ENCODE measurements at places on chromosomes 12 and 14.

GRCh38 chr14:91272341-91273272, 28.1 kb upstream of the GPR68 start:
- no peak for DNase-seq

DNA sequence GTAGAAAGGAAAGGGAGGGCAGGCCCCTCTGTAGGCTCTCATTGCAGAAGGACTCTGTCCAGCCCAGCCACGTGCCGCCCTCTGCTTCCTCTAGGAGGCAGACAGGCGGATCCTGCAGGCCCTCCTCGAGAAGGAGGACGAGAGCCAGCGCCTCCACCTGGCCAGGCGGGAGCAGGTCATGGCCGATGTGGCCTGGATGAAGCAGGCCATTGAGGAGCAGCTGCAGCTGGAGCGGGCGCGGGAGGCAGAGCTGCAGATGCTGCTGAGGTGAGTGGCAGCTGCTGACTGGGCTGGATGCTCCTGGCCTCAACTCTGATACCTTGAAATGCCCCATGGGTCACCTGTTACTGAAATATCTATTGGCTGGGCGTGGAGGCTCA, 10.9 kb downstream of the TCHP start:
- no peak for DNase-seq

GRCh38 chr12:112480931-112481330, 62.2 kb downstream of the PTPN11 start:
- DNase-seq: no peak

GRCh38 chr12:54037360-54038283, 4.8 kb downstream of the HOXC5 start:
- no peak for DNase-seq

GRCh38 chr14:26517771-26518170, 80.1 kb downstream of the NOVA1 start:
- no peak for DNase-seq

GRCh38 chr12:52975204-52975603, 26.3 kb downstream of the KRT18 start:
- DNase-seq: no peak

GRCh38 chr14:69314327-69314726, 54.4 kb downstream of the GALNT16 start:
- no peak for DNase-seq

DNA sequence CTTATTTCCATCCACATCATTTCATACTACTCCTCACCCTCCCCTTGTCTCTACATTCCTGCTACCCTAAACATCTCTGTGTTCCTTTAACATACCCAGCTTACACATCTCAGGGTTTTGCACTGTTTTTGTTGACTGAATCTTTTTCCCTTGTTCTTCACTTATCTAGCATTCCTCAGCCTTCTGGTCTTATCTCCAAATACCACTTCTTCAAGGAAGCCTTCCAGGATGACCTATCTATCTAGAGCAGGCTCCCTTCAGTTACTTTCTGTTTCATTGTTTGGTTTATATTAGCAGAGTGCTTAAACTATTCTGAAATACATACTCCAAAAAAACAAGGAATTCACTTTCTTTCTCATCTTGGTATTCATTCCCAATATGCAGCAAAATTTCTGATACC, 353.1 kb downstream of the NAV3 start:
- no peak for DNase-seq

- no peak for DNase-seq
Observed at GRCh38 chr12:23770202-23770938, 179.1 kb downstream of the SOX5 start.

- DNase-seq: no peak
Observed at GRCh38 chr12:117313926-117314325, 47.5 kb downstream of the NOS1 start.

DNA sequence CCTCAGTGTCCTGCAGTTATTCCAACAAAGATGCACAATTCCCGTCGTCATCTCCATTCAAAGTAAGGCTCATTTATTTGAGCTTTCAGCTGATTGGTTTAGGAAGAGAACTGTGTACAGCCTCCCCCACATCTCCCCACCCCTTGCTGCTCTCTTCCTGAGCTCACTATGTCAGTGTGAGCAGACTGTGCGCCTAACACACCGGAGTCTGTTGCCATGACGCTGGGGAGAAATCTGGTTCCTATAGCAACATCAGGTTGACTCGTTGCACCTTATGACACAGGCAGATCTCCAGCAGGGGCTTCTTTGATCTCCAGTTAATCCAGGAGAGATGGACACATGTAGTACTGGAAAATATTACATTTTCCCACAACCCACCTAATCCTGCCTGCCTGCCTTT, 319.4 kb downstream of the CACNA1C start:
- no peak for DNase-seq

DNA sequence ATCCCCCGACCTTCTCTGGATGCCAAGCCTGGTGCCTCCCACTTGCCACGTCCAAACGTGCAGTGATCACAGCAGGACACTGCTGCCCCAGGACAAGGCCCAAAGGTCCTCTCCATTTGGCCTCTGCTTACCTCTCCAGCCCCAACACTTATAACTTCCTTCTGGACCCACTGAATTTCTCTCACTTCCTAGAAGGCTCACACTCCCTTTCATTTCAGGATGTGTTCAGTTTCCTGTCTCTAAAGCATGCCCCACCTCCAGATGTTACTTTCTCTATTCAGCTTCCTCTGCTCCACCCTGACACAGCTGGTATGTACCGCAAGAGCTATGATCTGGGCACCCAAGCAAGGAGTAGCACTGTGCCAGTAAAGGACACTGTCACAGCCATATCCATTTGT, 33.0 kb downstream of the CDKL1 start:
- DNase-seq: no peak

GRCh38 chr12:75528692-75529091, 17.3 kb upstream of the KRR1 start:
- DNase-seq: no peak

GRCh38 chr14:92625213-92625612, 111.6 kb downstream of the RIN3 start:
- no peak for DNase-seq

DNA sequence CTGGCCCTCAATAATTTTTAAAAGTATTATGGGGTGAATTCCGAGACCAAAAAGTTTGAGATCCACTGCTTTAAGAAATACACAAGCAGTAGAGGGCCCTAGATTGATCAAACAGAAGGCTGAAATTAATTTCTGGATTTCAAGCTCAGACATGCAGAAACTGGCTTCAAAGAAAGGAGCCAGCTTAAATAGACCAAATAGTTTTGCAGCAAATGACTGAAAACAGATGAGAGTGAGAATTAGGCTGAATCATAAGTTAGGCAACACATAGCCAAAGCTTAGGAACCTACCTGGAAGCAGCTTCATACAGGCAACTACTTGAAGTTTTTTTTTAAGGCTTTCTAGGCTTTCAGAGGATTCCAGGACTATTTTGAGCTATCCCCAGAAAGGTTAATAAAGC, 12.4 kb downstream of the ATF7 start:
- DNase-seq: no peak

All from NCI-H2081 treated with DMSO at 0.1 percent for 48 hours (cell line).